ENCODE measurements at places on chromosomes 1 and 21. TPM values are rescaled to one million over a fixed set of nuclear protein-coding genes. Genes with fewer than 3 reads are reported as not detected.

RGS4 gene
- not detected for total RNA-seq

ANP32E gene
- total RNA-seq = 51.5 TPM

TRIM67 gene
- total RNA-seq = not detected

DNA sequence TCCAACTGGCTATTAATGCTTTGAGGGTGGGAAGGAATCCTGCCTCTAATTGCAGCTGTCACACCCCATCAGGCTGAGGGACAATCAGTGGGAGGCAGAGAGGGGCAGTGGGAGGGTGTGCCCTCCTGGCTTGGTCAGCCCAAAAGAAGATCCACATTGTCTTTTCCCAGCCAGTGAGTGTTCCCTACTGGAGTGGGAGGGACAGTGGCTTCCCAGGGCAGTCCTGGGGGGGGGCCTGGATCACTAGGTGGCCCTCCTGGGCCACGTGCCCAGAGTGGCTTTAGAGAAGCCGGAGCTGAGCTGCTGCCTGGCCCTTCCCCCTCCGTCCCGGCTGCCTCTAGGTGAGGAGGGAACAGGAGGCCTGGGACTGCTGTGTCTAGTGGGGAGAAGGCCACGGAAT, 14.0 kb downstream of the INKA2 start:
- no peak for DNase-seq

DNA sequence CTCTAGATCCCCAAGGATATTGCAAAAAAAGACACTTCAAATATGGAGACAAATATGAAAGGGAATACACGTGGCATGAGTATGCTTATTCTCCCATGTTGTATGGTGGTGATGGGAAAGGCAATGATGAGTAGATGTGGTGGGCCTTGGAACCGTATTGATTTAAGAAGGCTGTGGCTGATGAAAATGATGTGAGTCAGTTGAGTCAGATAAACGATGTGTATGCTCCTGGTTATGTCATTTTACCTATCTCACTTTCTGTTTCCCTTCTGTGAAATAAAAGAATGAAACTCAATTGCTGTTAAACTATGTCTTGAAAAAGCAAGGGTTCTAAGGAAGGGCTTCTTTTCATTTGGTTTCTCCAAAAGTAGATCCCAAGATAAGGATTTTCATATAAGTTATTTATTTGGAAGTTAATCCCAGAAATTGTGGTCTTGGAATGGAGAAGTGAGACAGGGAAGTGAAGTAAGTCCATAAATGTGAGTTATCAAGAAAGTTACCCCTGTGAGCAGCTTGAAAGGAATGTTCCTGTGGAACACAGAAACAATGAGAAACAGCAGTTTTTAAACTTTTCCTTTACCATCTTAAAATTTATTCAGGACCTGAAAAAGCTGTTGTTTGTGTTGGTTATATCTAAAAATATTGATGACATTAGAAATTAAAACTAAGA, 292.0 kb downstream of the DUSP10 start:
- DNase-seq = peak; percentile 32
